ENCODE measurements at places on chromosomes 6 and 20.

GRCh38 chr6:146620655-146621054, 21.9 kb downstream of the ADGB start:
- DNase-seq, result no peak

DNA sequence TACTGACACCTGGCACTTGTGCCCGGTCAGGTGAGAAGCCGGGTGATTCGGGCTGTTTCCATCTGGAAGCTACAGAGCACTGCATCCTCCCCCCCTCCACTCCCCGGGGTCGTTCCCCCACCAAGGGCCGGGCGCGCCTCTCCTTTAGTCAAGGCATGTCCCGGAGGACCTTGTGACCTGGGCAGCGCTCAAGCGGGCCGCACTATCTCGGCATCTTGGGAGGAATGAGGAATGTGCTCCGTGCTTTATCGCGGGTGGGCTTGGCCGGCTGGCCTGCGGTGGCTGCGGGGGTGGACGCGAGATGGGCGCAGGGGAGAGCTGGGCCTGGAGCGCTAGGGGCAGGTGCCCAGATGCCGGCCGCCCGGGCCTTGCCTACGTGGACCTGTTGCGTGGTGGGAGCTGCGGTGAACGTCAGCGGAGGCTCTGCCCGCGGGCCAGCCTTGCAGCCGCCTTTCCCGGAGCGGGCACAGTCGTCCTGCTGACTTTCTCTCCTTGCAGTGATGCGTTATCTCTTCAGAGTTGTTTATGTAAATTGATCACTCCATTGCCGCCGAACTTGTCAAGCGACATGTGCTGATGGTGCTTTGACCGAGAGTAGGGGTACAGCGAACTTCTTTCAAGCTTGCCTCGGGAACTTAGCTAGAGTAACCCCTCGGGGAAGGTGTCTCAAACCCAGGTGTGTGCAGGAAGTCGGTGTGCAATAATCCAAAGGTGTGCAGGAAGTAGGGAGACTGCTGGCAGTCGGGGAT, 1.1 kb downstream of the LRRC1 start:
- no peak for DNase-seq

DNA sequence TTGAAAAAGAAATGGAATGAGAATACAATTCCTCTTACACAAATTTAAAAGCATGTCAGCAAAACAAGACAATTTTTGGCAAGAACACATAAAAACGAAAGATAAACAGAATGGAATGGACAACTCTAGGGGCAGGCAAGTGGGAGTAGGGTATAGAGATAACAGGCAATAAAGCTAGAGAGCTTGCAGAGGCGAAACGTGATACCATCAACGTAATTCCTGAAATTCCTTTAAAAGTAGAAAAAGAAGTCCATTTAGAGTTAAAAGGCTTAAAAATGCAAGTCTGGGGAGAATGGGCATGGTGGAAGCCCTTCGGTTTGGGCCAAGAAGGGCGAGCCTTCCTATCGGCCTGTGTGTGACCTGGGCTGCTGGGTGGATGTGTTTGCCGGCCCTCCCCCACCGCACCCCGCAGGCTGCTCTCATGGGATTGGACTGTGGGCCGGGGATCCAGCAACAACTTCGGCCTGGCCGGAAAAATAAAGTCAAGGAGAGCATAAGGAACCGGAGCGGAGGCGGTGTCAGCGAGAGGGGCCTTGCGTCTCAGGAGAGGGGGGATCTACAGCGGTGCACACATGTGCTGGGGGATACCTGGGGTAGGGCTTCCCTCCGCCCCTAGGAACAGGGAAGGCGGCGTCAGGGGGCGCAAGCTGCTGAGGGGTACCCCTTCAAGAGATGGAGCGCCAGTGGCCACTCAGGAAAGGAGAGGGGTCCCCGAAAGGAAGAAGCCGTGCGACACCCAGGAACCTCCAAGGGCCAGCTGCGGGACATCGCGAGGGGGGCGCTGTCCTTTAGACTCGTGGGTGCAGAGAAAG, 4.1 kb downstream of the TMEM239 start:
- no peak for DNase-seq

- DNase-seq, result no peak
Measured at GRCh38 chr6:29941016-29941415, 1.3 kb upstream of the HLA-A start.

GRCh38 chr6:56851074-56851473, 103.8 kb upstream of the BEND6 start:
- DNase-seq, result no peak

DNA sequence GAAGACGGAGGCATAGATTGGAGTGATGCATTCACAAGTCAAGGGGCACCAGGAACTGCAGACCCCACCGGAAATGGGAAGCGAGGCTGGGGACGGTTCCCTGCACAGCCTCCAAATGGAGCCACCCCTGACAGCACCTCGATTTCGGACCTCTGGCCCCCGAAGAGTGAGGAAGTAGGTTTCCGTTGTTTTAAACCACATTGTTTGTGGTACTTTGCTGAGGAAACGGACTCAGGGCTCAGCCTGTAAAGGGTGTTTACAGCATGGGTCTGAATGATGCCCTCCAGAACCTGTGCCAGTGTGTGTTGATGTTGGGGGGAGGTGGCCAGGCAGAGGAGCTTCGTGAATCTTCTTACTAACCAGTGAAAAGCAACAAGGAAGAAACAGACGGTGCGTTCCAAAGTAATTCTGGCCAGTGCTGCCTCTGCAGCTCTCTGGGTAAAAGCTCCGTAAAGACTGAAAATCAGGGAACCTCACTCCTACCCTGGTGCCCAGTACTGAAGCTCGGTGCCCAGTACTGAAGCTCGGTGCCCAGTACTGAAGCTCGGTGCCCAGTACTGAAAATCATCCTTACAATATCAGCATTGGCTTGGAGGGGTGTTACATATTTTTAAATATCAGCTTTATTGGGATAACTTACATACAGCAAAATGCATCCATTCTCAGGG, 30.1 kb upstream of the CCR6 start:
- DNase-seq, result no peak

DNA sequence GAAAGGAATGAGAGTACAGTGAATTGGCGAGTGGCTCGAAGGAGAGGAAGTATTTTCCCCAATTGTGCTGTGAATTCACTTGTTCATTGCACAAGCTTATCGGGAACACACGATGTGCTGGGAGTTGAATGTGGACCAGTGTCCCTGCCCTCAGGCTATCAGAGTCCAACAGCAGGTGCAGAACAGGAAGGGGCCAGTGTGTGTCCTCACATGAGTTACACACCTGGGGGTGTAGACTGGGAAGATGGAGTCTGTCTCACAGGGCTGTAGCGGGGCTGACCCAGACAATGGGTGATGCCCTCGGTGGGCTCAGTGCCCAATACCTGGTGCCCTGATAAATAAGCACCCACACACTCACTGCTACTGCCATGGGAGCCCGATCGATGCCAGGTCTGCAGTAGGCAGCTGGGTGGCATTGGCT, 14.4 kb downstream of the DUSP22 start:
- DNase-seq, result no peak

All from stimulated activated CD8-positive, alpha-beta memory T cell treated with anti-CD3 and anti-CD28 coated beads, Interleukin-4, amount 100 ng/mL, for 1 hour (primary cell).